ENCODE measurements at places on chromosomes 7 and 10.
A peak's percentile ranks its signal among the peaks of the same experiment; 100 is the strongest.

DNA sequence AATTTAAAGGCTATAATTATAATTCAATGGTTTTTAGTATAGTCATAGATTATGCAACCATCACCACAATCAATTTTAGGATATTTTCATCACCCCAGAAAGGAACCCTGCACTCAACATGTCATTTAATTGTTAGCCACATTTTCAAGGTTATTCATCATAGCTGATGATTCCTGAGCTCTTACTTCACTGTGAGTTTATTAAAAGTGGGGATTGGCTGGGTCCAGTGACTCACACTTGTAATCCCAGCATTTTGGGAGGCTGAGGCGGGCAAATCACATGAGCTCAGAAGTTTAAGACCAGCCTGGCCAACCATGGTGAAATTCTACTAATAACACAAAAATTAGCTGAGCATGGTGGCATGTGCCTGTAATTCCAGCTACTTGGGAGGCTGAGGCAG lies 787 bp downstream of the CCL26 start:
- DNase-seq, result no peak

DNA sequence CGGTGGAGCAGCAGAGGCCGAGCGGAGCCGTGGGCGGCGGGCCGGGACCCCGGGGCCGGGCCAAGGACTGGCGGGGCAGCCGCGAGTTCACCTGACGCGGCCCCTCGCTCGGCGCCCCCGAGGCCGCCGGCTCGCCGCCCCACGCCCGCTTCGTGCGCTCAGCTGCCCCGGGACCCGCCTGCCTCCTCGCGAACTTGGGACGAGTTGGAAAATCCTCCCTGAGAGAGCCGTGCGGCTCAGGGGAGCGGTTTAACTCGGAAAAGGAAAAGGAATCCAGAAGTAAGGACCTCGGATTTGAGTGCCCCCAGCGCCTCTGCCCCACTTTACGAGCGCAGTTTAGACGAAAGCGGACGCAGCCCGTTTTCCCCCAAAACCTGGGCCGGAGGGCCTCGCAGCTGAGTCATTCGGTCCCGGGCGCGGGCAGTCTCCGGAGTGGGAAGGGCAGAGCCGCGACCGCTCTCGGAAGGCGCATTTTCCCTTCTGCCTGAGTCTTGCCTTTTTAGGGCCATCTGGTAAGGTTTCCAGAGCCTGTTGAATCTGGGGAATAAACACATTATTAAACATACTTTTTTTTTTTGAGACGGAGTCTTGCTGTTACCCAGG lies 744 bp downstream of the CREM start:
- peak; percentile 62 for DNase-seq

- peak; percentile 69 for DNase-seq
These were observed 21.4 kb upstream of the VOPP1 start for GRCh38 chr7:55593515-55594318.

GRCh38 chr10:131651674-131652437 lies 249.0 kb upstream of the PPP2R2D start:
- no peak for DNase-seq

- no peak for DNase-seq
These were observed 172.2 kb downstream of the SLIT1 start for GRCh38 chr10:97013568-97013967.

DNA sequence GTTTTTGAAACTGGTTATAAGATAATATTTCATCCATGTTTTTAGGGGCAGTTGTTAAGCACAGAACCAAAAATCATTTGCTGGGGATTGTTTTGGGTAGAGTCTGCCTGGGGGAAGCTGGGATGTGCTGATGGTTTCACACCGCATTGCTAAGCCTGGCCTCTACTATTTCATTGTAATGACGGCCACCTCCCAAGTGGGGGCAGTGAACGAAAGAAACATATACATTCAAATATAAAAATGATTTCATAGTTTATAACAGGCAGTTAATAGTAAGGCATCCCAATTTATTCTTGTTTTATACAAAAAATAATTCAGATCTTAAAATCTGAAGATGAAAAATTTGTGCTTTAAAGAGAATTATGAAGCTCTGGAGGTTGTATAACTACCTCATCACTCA lies 750.8 kb downstream of the REEP3 start:
- no peak for DNase-seq

DNA sequence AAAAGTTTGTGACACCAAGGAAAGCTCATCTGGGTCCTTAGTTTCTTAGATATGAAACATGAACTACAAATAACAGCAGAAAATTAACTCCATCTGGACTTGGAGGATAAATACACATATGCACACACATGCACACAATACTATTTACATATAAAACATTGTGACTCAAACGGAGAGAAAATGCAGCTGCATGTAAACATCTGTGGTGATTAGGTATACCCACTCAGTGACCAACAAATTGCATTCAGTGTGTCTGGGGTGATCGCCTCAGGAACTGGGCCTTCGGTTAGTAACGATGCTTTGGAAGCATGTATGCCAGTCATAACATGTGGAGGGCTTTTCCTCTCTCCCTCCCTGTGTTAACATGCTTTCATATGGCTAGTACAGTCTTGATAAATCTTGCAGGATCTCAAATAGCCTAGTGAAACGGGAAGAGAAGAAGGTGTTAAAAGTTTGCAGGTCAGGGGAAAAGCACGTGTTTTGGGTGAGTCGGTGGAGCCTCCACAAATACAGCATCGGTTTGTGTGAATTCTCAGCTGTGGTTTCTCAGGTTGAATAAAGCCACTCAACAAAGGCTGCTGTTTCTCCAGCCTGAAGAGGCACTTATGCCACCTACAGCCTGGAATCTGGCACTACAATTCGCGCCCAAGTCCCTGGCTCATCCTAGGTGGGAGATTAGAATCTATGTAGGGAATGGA lies 8.7 kb upstream of the GLRX3 start:
- DNase-seq, result peak; percentile 65

DNA sequence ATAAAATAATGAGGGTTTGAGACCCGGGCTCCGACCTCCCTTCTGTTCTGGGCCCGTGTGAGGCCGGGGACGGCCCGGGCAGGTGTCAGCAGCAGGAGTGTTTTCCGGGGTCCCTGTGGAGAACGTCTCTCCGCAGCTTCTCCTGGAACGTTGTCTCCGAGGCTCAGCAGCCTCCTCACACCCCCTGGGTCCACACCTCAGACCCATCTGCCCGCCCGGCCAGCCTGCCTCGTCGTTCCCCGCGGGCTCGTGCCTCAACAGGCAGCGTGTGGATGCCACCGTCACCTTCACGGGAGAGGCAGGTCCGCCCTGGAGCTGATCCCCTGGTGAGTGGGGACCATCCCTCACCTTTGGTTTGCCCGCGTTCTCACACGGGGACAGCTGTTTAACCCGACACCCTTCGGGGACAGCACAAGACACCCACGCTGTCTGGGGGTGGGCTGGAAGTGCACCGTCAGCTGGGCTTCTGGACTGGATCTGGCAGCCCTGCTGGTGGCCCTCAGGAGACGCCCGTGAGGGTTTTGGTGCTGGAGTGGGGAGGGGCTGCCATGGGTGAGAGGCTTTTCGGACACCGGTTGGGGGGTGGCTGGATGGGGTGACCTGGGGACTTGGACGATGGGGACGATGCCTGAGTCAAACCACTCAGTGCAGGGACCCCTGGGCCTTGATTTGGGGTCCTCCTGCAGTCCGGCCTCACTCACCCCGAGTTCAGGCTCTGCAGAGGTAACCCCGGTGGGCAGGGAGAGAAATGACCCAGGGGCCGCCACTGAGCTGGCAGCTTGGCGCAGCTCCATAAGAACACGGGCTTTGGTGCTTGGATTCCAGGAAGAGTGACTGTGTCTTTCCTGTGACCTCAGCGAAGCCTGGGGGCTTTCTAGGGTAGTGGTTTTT lies 131.7 kb downstream of the DNAJB6 start:
- no peak for DNase-seq

- peak; percentile 85 for DNase-seq
These were observed 19.7 kb downstream of the MXI1 start for GRCh38 chr10:110226926-110227641.

GRCh38 chr10:33612551-33612950 lies 278.1 kb upstream of the NRP1 start:
- DNase-seq, result peak; percentile 9

DNA sequence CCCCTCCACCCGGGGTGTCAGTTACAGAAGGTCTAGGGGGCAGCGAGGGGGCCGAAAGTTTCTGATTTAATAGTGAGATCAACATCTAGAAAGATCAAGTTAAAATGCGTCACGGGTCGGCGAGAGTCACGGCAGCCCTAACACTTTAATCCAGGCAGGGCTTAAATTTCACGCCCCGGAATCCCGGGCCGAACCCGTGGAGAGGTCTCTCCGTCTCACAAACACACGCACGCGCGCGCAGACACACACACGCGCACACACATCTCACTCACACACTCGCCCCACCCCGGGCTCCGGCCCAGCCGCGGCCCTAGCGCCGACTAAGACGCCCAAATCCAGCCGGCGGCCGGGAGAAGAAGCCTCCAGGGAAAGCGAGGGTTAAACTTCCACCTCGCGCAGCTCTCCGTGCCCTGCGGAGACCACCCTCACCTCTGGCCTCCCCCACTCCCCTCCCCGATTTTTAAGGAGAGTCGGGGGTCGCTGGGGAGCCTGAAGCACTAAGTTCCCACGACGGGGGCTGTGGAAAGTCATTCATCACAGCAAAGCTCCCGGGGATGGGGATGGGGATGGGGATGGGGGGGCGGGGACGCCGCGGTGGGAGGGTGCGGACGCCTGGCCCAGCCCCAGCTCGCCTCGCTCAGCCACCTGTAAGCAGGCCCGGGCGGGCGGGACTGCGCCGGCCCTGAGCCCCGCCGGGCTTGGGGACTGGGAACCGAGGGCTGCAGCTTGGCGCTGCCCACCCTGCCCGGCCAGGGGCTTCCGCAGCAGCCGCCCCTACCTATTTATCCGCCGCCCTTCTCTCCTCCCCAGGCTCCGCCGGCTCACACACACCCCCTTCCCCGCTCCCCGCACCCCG lies 1.6 kb downstream of the PDGFA start:
- DNase-seq, result no peak

DNA sequence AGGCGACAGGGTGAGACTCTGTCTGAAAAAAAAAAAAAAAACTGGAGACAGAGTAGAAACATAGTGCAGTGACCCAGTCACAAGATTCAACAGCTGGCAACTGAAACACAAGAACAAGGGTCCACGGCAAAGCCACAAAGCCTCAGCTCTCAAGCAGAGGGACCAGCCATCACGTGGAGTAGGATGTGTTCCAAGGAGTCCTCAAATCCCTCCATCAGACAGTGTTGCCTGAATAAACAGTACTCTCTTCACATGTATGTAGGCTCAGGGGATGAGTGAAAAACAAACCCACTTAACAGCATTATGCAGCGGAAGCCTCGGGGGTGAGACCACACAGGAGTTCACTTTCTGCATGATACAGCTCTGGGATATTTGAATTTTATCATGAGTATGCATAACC lies 62.0 kb downstream of the SLIT1 start:
- no peak for DNase-seq

- DNase-seq, result no peak
These were observed 25.9 kb upstream of the PTPRZ1 start for GRCh38 chr7:121847041-121847440.

GRCh38 chr10:3740157-3740871 lies 44.7 kb downstream of the KLF6 start:
- DNase-seq, result no peak

GRCh38 chr10:76546411-76546810 lies 1091.2 kb downstream of the KCNMA1 start:
- DNase-seq, result no peak

DNA sequence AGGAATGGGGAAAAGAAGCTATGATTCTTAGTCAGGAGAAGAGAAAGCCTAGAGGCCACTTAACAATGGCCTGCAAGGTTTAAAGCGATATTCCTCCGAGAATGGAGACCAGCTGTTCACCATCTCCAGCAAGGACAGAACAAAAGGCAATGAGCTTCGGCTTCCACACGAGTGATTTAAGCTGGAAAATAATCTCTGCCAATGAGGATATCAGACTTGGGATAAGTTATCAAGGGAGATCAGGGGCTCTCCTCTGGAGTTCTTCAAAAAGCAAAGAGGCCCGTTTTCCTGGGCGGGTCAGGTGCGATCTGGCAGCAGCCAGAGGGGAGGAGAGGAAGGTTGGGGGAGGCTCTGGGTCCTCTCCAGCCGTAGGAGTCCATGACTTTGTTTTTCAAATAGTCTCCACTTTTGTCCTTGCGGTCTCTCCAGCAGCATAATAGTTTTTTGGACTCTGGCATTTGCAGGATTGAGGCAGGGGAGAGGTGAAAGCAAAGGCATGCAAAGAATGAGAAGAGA lies 211.3 kb downstream of the SKIDA1 start:
- no peak for DNase-seq

GRCh38 chr10:94288361-94289101 lies 74.2 kb downstream of the NOC3L start:
- no peak for DNase-seq

DNA sequence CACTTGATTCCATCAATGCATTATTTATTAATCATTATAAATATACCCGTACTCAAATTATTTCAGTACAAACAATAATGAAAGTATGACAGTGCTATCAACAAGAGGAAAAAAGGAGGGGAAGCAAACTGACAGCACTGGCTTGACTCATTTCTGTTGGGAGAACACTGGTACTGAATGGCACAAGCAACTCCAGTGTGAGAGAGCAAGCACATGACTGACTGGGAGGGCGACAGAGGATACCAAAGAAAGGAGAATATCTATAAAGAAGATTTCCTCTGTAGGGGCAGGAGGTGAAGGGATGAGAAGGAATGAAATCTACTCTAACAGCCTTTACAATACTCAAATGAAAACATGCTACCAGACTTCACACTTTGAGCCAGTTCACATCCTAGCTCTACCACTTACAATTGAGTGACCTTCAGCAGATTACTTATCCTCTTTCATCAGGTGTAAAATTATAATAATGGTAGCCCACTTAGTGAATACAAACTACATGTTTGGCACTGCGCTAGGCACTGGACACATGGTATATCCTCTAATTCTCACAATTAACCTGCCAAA lies 1.5 kb downstream of the USP54 start:
- no peak for DNase-seq

DNA sequence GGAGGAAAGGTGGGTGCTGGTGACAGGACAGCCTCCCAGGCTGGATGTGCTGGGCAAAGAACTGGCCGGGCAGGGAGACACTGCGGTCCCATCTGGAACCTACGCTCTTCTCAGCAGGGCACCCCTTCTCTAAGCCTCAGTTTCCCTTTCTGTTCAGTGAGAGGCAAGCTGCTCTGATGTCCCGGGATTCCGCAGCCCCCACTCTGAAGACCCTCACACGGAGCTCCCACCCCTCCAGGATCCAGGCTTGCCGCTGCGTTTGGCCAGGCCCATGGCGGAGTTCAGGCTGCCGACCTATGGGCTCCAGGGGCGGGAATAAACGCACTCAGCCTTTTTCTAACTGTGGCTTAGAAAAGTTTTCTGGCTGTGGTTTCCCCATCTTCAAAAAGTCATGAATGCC lies 10.2 kb upstream of the INTS1 start:
- DNase-seq, result no peak

- no peak for DNase-seq
These were observed 85.6 kb upstream of the AGR3 start for GRCh38 chr7:16967300-16967811.

DNA sequence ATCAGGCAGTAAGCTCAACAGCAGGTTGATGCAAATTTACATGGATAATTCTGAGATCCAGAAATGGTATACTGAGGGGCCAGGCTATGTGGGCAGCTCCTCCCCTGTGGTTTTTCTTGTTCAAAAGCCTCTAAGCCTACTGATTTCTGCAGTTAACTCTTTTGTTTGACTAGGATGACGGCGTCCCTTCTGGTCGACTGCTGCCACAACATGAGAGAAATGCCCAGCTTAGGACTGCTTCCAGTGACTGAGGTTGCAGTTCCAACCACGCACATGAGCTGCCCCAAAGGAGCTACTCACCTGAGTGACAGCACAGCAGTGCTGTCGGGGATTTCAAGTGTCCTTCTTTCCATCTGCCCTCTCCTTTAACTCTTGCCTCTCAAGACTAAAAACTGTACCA lies 973.0 kb upstream of the GHITM start:
- no peak for DNase-seq

GRCh38 chr10:124180947-124181549 lies 87.7 kb upstream of the CHST15 start:
- no peak for DNase-seq
